Upper lobe of right lung (tissue), 1 donor: ENCODE measurements at places on chromosomes 11 and 22. TPM values are rescaled to one million over a fixed set of nuclear protein-coding genes. Genes with fewer than 3 reads are reported as not detected.

The CSNK2A3 gene
- total RNA-seq = 3.9 TPM

DNA sequence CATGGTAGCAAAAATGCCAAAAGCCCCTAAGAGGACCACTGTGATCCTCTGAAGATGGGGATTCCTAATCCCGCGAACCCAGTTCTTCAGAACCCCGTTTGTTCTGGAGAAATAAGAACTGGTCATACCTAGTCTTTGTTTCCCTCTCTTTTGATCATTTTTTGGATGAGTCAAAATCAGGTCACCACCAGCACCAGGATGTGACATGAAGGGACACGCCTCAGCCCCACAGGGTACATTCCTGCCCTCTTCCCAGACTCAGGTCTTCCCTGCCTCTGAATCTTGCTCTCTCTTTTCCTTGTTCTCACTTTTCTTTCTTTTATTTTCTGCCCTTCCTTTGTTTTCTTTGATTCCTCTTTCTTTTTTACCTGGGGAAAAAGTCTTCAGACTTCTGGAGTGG lies 14.6 kb upstream of the ANO1 start:
- no peak for DNase-seq

DNA sequence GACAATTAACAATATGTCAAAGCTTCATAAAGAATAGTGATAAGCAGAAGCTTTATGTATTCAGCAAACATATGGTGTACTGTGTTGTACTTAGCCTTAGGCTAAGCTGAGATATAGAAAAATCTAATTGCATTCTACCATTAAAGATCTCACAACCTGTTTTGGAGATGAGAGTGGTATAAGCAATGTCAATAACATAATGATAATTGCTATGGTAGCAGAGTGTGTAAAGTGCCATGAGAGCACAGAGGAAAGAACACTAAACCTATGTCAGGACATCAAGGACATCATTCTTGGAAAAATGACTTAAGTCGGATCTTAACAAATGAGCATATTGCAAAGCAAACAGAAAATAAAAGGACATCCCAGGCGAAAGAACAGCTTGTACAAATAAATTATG lies 28.6 kb upstream of the ANGPTL5 start:
- DNase-seq = no peak

- peak; percentile 89 for DNase-seq
Measured at GRCh38 chr11:75328426-75329277, 22.8 kb downstream of the ARRB1 start.

The BATF2 gene
- total RNA-seq = 7.5 TPM

The TRIM29 gene
- 3.4 TPM for total RNA-seq

The ZNF214 gene
- total RNA-seq = 3.7 TPM

DNA sequence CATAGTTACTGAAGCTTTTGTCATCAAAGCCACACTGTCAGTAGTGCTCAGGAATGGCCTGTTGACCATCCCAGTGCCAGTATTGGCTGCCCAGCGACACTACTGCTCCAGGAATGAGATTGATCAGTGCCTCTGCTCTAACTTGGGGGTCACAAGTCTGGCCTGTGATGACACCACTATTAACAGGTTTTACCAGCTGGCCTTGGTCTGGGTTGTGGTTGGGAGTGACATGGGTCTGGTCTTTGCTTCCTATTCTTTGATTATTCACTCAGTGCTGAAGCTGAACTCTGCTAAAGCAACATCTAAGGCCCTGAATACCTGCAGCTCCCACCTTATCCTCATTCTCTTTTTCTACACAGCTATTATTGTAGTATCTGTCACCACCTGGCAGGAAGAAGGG lies 21.5 kb downstream of the OR56B4 start:
- DNase-seq = no peak

The APOBEC3F gene
- total RNA-seq = 9.0 TPM
